ENCODE measurements at places on chromosomes 16 and 17. TPM values are rescaled to one million over a fixed set of nuclear protein-coding genes. Genes with fewer than 3 reads are reported as not detected.

KRT39 gene
- not detected for total RNA-seq

TBC1D3C gene
- 0.13 TPM for total RNA-seq

BCL6B gene
- total RNA-seq, result 37.0 TPM

MYH1 gene
- not detected for total RNA-seq

TNFSF12 gene
- 16.8 TPM for total RNA-seq

RAB34 gene
- 66.2 TPM for total RNA-seq

METTL9 gene
- total RNA-seq, result 195 TPM

C17orf107 gene
- 0.93 TPM for total RNA-seq

ABCC6 gene
- not detected for total RNA-seq

KRT25 gene
- total RNA-seq, result not detected

HELZ gene
- total RNA-seq, result 28.0 TPM

ZFP1 gene
- 6.9 TPM for total RNA-seq
